OCI-LY7 (cell line): ENCODE measurements at places on chromosomes 3 and 15.
A peak's percentile ranks its signal among the peaks of the same experiment; 100 is the strongest.

GRCh38 chr3:189621948-189622603 is 9.1 kb upstream of the TP63 start:
- no peak for DNase-seq

DNA sequence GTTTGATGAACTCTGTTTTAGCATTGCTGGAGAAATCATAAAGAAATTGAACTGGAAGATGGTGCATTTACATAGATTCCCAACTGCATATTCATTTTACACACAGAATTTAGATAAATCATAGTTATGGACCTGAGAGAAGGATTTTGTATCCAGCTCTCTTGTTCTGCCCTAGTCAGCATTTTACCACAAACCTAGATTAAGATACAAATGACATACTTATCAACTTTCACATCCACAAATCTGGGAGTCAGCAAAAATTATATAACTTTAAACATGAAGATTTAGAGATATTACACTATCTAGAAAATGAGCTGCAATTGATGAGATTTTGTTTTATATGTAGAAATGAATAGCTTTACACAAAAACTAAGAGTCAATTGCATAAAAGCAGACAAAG is 632.8 kb downstream of the IGSF11 start:
- no peak for DNase-seq

DNA sequence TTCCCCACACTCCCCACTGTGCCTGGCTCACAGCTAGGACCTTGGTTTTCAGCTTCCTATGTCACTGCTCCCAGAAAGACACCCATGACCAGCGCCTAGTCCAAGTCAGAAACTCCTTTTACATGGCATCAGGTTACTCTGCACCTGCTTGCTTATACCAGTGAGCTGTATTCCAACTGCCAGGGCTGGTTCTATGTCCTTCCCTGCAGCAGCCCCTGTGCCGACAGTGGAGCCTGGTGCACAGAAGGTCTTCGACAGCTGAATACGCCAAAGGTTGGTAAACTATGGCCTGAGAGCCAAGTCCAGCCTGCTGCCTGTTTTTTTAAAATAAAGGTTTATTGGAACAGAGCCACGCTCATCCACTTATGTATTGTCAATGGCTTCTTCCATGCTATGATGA is 102.5 kb downstream of the IQSEC1 start:
- no peak for DNase-seq

DNA sequence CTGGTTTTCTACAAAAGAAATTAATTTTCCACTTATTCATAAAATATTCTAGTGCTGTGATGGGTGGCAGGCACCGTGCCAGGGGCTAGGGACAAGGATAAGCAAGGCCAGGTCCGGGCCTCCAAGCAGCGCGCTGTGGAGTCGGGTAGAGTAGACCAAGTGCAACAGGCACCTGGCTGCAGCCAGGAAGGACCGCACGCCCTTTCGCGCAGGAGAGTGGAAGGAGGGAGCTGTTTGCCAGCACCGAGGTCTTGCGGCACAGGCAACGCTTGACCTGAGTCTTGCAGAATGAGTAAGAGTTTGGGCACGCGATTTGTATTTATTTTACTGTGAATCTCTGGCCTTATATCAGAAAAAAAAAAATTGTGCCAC is at the start of gene CASR:
Gene CASR (plus strand): TSS at position 148 of the 372 bp plus-strand sequence. CDS start 70,522 bp downstream, outside the sequence.
- no peak for DNase-seq

GRCh38 chr3:55571913-55572312 is 84.8 kb upstream of the WNT5A start:
- no peak for DNase-seq

GRCh38 chr3:186806089-186807055 is at the start of gene RFC4:
Gene RFC4 (minus strand): TSS chr3:186806482. CDS start chr3:186804713, 1,769 bp downstream.
- DNase-seq, result peak; percentile 90

GRCh38 chr15:57510647-57511046 is 81.1 kb upstream of the MYZAP start:
- no peak for DNase-seq

DNA sequence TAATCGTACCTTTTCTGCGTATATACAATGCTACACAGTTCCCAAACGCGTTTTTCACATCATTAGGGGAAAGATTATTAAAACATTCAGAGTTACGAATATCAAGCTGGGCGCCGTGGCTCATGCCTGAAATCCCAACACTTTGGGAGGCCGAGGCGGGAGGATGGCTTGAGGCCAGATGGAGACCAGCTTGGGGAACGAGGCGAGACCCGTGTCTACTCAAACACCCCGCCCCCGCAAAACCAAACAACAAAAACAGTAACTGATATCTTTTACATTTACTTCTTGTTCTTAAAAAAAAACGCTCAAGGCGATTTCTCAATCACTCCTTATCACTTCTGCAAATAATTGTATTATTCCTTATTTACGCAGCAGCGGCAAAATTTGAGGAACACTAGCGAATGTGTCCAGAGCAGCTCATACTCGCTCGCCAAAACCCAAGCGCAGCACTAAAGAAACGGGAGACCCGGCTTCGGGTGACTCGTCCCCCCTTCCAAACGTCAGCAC is 1.2 kb downstream of the ZBTB11 start:
- DNase-seq, result peak; percentile 19

DNA sequence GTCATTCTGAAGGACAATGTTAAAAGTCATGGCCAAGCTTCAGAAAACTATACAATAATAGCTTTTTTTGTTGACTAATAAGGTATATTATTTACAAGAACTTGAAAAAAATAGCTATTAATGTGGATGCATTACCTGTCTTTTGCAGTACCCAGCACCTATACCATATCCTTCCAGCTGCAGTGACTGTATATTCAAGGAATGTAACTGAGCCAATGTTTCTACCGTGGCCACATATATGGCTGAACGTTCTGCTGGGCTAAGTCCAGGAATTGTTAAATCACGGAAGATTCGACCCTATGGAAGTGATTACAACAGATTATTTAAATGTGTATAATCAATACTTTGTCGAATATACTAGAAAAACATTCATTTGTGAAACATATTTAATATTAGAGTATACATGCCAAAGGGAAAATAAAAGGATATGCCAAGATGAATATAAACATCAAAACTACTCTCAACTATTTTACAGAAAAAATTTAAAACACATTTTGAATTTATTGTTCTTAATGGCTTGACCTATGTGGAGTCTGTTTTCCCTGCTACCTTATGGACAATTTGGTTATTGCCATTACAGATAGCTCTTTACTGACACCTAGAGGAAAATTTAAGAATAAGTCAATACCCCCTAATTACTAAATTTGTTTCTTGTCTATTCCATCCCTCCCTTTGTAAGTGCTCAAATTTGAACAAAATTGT is 17.6 kb downstream of the ACAD11 start:
- peak; percentile 53 for DNase-seq

- no peak for DNase-seq
These were observed 6.9 kb upstream of the GHRL start for GRCh38 chr3:10299679-10300078.

- no peak for DNase-seq
These were observed 100.2 kb downstream of the VPS8 start for GRCh38 chr3:184912163-184912562.

DNA sequence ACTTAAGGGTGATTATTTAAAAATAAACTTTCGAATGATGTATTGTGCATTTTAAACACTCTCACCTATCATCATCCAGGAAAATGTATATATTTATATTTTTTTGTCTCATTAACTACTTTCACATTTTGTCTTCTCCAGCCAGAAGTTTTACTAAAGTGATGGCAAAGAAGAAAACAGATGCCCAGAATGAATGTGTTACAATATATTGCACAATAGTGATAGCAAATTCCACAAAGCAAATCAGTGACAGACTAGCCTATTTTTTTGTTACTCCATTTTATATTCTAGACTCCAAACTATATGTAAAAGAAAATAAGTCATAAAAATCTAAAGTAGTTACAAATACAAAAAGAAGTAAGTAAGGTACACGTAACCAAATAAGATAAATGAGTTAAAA is 414.7 kb downstream of the EPHA3 start:
- DNase-seq, result no peak

GRCh38 chr15:60660290-60661051 is 181.5 kb upstream of the ICE2 start:
- no peak for DNase-seq

DNA sequence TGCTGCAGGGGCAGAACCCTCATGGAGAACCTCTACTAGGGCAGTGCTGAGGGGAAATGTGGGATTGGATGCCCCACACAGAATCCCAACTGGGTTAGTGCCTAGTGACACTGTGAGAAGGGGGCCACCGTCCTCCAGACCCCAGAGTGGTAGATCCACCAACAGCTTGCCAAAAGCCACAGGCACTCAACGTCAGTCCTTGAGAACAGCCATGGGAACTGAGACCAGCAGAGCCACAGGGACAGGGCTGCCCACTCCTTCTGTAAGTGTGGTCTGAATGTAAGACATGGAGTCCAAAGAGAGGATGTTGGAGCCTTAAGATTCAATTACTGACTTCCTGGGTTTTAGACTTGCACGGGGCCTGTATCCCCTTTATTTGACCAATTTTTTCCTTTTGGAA is 1451.5 kb downstream of the SI start:
- DNase-seq, result no peak

DNA sequence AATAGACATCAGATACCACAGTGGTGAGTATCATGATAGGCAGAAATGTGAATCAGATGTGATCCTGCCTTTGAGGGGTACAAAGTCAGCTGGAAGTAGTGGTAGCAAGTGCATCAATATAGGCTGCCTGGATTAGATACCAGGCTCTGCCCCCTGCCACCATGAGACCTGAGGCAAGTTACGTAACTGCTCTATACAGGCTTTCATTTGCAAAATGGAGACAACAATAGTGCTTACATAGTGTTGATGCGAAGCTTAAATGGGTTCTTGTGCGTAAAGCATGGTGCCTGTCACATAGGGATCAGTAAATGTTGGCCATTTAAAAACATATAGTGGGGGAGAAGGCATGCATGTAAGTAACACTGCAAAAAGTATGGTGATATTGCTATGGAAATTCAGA is 158.0 kb downstream of the RYR3 start:
- no peak for DNase-seq

GRCh38 chr15:73906346-73907034 is 19.8 kb upstream of the LOXL1 start:
- no peak for DNase-seq

GRCh38 chr3:62527474-62527873 is 154.1 kb upstream of the FEZF2 start:
- DNase-seq, result no peak

- no peak for DNase-seq
These were observed 2.6 kb downstream of the PCSK6 start for GRCh38 chr15:101486696-101487459.

- no peak for DNase-seq
These were observed 43.2 kb upstream of the ACKR4 start for GRCh38 chr3:132553826-132554225.

DNA sequence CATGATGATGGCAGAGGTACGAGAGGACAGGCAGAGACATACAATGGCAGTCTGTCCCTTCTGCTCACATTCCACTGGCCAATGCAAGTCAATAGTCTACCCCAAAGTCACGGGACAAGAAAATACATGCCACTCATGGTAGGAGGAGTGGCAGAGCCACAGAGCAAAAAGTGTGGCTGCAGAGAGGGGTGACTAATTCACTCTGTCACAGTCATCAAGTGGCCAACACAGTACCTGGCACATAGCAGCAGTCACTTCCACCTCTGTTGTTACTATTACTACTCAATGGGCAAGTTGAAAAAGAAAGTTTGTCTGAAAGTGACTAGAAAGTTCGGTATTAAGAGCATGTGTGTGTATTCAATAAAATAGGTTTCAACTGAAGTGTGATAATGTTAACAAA is 91.4 kb downstream of the SMAD3 start:
- DNase-seq, result no peak

DNA sequence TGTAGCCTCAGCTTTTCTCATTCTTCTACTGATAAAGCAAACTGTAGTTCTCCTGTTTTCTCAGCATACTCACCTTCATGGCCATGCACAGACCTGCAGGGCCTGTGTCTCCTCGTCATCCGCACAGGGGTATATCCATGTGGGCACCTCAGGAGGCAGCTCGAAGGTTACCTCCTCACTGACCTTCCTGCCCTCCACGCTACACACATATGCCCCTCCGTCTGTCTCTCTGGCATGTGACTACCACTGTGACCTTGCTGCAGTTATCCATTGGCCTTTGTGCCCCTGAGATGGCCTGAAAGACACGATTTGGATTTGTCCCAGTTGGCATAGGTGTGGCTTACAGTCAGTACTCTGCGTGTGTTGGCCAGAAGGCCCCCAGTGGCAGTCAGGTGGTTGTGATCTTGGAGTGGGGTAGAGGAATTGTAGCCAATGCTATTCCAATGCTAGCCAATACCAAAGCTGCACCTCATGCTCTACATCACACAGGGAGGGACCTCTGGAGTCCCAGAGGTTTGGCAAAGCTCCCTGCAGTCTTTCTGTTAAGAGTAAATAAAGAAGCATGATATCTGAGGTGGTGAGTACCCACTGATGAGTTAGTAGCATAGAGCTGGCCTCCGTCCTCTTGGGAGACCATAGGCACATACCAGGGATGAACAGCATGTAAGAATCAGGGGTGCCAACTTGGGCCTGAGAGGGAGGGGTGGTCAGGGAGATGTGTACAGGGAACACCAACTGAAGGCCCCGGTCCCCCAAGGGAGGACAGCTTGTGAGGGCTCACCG is 143.4 kb downstream of the EEFSEC start:
- no peak for DNase-seq

GRCh38 chr15:33846862-33847261 is 121.4 kb upstream of the CHRM5 start:
- DNase-seq, result no peak

GRCh38 chr3:196193736-196194541 is 17.3 kb downstream of the ZDHHC19 start:
- DNase-seq, result no peak

DNA sequence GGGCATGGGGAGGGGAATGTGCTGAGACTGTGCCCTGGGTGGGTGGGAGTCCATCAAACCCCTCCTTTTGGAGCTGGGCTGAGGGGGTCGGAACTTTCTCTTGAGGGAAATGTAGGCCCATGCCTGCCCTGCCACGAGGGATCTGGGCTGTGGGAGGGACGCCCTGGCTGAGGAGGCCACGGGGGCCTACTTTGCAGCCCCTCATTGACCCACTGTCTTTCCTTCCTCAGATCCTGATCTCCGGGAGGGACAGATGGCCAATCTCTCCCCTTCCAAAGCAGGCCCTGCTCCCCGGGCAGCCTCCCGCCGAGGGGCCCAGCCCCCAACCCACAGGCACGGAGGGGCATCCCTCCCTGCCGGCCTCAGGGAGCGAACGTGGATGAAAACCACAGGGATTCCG is 25.3 kb downstream of the LOXL1 start:
- DNase-seq, result no peak

DNA sequence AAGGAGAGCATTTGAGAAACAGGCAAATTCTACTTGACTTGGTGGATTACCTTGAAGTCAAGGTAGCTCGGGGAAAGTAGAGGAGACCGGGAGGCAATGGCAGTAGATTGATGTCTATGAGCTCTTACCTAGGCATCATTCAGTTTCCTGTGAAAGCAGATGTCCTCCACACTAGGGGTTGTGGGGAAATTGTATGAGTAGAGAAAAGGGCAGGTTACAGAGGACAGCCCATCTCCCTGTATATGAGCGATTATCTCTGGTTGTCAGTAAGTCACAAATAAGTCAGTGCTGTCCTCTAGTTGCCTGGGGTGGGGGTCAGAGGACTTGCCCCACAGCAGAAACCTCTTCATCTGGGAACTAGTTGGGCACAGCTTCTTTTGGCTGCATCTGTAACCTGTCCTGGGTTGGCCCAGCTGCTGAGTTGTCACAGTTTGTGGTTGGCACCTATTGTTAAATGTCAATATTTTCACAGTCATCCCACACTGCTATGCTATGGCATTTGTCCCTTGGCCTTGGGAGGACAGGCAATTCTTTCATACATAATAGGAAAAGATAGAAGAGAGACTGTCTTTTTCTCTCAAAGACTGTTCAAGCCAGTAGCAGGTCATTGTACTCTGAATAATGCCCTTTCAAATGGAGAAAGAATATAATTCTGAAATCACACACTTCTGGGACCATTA is 53.6 kb upstream of the LRRFIP2 start:
- DNase-seq, result no peak

- no peak for DNase-seq
These were observed 52.0 kb downstream of the POLR2M start for GRCh38 chr15:57758560-57758959.
